Glutamatergic neuron (in vitro differentiated cells): ENCODE measurements at places on chromosomes 1 and 21.

- no peak for DNase-seq
Measured at GRCh38 chr1:58926152-58926551, 142.3 kb upstream of the JUN start.

GRCh38 chr1:54886724-54887664 lies at the start of gene DHCR24:
DHCR24 (minus strand) TSS chr1:54887195; CDS start chr1:54887119, 76 bp downstream.
- peak; percentile 94 for DNase-seq

GRCh38 chr1:22922640-22923039 lies 50.0 kb downstream of the LACTBL1 start:
- DNase-seq, result no peak

- no peak for DNase-seq
Measured at GRCh38 chr1:156394835-156395461, 25.9 kb downstream of the RHBG start.

GRCh38 chr1:210412240-210412639 lies 83.5 kb downstream of the HHAT start:
- no peak for DNase-seq

DNA sequence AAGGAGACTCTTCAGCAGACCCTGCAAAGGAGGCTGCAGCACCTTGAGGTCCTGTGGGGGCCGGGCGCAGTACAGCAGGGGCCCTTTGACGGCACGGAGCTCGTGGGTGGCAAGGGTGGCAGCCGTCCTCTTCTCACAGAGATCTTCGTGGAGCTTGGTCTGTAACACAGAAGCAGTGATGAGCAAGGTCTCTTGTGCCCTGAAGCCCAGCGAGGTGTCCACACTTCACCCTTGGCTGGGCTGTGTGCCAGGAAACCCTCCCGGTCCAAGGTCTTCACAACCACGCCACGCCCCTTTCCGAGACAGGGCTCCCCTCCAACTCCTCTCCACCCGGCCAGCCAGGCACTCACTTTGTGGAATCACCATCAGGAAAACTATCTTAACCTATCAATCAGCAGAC lies 11.3 kb downstream of the LRRC47 start:
- no peak for DNase-seq

DNA sequence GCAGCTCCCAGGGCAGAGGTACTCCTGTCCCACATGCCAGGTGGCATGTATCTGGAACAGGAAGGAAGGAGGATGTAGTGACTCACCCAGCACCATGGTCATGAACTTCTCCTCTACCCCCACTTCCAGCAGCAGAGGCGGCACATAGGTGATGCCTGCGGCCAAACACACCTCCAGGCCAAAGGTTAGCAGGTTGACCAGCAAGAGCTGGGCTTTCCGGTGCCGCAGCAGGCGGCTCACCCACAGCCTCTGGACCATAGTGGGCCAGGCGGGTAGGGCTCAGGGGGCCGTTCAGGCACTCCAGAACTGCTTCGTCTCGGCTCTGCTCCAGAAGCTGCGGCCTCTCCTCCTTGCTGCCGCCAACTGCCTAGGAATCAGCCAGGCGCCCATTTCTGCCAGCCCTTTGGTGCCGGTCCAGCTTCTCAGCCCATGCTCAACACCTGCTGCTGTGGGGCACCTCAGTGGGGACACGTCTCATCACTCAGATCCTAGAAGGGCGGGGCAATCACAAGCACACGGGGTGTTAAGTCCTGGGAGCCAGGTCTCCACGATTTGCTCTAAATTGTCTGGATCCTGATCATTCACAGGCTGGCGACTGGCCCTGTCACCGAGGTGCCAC lies 15.8 kb downstream of the SLC45A3 start:
- no peak for DNase-seq

GRCh38 chr1:212142883-212143530 lies 107.5 kb downstream of the DTL start:
- no peak for DNase-seq

DNA sequence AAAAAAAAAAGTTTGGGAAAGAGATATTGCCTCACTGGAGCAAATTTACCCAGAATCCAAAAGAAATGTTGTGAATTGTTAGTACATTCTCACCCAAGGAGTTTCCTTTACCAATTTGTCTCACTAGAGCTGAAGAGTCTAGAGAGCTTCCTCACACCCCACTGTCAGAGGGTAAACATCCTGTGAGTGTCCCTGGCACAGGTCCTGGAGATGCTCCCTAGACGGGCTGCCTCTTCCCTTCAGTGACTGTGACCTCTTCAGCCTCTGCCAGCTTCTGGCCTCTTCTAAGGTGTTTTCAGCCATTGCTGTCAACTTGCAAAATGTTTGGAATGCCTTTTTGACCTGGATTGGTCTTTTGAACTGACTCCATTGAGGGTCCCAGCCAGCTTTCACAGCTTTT lies 159.4 kb downstream of the DHRS3 start:
- DNase-seq, result no peak

- no peak for DNase-seq
Measured at GRCh38 chr1:94038511-94038910, 82.4 kb downstream of the ABCA4 start.

- DNase-seq, result no peak
Measured at GRCh38 chr1:204731985-204732575, 46.5 kb upstream of the LRRN2 start.
